Activated gamma-delta T cell (primary cell): ENCODE measurements at places on chromosomes 12 and 14.

GRCh38 chr14:57245941-57246340, 22.8 kb downstream of the EXOC5 start:
- DNase-seq, result no peak

DNA sequence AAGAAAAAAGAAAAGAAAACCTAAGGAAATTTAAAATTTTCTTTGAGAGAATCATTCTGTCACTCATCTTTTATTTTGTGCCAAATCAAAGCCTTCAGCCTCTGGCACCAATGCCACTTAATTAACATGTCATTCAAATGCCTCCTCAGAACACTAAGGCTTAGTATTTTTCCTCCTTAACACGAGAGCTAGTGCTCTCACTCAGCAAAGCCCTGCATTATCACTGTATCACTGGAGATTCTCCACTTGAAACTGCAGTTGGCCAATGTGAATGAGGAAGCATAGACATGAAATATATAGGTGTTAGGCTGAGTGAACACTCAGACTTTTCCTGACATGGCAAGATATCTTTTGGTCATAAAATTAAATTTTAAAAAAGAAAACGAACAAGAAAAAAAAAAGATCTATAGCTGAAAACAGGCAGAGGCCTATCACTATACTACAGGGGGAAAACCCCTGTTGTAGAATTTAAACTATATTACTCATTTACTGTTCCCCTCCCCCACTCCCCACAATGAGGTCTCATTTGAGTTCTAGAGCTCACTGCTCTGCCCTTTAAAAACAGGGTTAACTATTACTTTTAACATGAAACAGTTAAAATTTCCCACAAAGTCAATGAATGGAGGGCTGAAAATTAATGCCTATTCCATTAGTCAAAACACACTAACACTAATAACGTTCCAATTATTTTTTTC, 5.1 kb downstream of the MBIP start:
- DNase-seq, result no peak

GRCh38 chr12:9372202-9372601, 164.0 kb upstream of the PZP start:
- DNase-seq, result no peak

- DNase-seq, result no peak
These were observed 48.5 kb downstream of the TTC8 start for GRCh38 chr14:88872976-88873375.

GRCh38 chr12:106975993-106976658, 10.8 kb downstream of the MTERF2 start:
- no peak for DNase-seq

DNA sequence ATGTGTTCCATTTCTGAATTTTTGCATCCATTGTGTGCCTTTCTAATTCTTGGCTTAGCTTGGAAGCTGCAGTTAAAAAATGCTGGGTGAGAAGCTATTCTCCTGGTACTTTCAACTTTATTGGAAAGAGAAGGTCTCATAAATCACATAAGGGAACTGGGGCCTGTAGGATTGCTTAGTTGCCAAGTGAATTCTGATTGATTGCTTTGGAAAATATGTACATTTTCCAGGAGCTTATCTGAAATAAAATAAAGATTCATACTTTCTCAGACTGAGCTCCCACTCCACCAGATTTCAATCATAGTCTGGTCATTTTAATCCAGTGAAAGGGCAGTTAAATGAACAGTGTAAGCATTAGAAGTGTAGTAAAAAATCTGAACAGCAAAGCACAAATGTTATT, 50.0 kb upstream of the PRICKLE1 start:
- no peak for DNase-seq

GRCh38 chr14:99596071-99596627, 7.9 kb downstream of the CCDC85C start:
- no peak for DNase-seq

DNA sequence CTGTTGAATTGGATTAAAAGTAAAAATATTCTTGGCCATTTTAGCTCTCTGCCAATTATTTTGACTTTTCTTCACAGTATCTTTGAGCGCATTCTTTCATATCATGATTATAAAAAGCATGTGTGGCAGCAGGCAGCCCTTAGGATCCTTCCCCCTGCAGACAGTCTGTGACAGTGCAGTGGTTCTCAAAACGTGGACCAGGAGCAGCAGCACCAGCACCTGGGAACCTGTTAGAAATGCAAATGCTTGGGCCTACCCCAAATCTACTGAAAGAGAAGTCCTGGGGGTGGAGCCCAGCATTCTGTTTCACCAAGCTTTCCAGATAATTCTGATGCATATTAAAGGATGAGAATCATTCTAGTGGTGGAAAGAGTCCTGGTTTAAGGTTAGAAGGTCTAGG, 155.6 kb downstream of the MON2 start:
- no peak for DNase-seq

DNA sequence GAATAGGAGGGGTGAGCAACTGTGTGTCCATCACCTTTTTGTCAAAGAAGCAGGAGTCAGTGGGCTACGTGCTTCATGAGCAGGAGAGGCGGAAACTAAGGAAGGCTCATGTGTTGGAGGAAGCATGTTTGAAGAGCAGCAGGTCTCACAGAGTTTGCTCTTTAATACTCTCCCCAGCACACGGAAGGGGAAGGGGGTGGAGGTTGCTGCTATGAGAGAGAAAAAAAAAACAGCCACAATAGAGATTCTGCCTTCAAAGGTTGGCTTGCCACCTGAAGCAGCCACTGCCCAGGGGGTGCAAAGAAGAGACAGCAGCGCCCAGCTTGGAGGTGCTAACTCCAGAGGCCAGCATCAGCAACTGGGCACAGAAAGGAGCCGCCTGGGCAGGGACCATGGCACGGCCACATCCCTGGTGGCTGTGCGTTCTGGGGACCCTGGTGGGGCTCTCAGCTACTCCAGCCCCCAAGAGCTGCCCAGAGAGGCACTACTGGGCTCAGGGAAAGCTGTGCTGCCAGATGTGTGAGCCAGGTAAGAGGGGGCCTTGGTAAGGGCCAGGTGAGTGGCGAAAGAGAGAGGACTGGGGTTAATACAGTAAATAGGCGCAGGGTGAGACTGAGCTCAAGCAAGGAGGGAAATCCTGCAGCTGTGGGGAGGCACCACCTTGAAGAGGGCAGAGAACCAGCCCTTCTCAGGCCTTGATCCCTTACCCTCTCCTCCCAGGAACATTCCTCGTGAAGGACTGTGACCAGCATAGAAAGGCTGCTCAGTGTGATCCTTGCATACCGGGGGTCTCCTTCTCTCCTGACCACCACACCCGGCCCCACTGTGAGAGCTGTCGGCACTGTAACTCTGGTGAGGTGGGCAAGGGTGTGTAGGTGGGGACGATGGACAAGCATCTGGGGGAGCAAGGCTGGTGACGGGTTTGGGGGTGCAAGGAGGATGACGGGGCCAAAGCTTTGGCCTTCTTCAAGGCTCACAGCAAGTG, at the start of gene CD27:
TSS of gene CD27 (plus strand) at position 252 of the 985 bp plus-strand sequence. CDS start at position 393, 141 bp downstream.
- no peak for DNase-seq

DNA sequence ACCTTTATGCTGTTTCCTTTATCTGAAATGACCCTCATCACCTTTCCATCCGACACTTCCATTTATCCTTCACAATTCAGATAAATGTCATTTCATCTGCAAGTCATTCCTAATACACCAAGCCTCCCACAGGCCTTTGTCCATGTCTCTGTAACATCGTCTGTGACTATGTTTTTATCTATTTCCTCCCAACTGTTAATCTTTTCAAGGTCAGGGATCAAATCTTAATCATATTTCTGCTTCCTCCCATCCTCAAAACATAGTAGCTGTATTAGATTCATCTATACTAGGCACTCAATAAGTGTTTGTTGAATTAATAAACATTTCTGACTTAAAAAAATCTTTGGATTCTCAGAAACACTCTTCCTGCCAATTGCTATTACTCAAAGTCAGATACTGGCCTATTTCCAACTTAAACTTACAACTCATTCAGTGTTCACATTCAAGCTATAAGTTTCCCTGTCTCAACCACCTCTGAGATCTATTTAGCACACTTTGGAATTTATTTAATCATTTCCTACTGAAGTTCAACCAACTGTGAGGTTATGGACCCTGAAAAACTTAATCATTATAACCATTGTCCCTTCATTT, 100.2 kb upstream of the ALX1 start:
- no peak for DNase-seq

DNA sequence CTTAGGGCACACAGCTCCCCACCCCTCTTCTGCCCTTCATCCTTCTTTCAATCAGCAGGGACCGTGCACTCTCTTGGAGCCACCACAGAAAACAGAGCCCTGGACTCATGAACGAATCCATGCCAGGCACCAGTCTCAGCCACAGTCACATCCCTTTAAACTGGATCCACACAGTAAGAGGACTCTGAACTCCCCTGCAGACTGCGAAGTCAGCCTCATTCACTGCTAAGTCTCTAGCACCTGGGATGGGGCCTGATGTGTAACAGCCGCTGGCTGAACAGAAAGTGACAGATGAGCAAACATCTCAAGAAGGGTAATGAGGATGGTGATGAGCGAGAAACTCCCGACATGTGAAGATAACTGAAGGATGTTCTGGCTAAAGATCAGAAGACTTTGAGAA, 45.8 kb upstream of the IQSEC3 start:
- DNase-seq, result no peak

GRCh38 chr12:131716282-131716681, 5.4 kb downstream of the SFSWAP start:
- DNase-seq, result no peak

- no peak for DNase-seq
These were observed 124.2 kb downstream of the CACNA1C start for GRCh38 chr12:2177003-2177402.

DNA sequence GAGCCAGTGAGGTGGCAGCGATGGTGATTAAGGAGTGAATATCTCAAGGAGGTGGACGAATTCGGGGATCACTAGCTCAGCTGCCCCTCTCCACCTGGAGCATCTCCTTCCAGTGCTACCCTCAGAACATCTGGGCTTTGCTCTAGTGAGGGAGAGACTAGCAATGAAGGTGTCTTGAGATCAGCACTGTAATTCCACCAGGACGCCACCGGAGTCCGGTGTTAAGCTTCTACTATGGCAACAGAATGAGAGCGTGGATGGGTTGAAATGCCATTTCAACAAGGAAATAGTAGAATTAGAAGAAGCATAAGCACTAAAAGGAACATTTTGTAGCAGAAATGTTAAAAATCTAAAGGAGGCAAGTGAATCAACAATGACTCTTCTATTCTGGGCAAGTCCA, 61.1 kb downstream of the NTF3 start:
- no peak for DNase-seq

- no peak for DNase-seq
These were observed 13.3 kb downstream of the PPP2R5C start for GRCh38 chr14:101774814-101775213.

- no peak for DNase-seq
These were observed 247.7 kb upstream of the SFSWAP start for GRCh38 chr12:131463174-131463573.

DNA sequence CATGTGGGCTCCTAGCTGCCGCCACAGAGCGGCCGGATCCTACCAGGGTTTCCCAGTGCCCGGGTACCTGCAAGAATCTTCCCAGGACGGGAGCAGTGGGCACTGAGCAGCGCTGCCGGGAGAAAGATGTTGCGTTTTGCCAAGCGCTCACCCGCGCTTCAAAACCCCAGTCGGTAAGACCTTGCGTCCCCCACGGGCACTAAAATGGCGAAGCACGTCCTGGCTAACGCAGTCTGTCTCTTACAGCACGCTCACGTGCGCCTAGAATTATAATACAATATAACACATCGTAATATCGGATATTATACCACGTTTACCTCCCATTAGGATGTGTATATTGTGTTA, 35.1 kb upstream of the TBX5 start:
- DNase-seq, result no peak
